ENCODE measurements at places on chromosomes 3 and 15.

GRCh38 chr3:53464424-53464823, 30.0 kb upstream of the CACNA1D start:
- no peak for DNase-seq

GRCh38 chr3:101902041-101902440, 52.7 kb downstream of the NFKBIZ start:
- DNase-seq, result no peak

DNA sequence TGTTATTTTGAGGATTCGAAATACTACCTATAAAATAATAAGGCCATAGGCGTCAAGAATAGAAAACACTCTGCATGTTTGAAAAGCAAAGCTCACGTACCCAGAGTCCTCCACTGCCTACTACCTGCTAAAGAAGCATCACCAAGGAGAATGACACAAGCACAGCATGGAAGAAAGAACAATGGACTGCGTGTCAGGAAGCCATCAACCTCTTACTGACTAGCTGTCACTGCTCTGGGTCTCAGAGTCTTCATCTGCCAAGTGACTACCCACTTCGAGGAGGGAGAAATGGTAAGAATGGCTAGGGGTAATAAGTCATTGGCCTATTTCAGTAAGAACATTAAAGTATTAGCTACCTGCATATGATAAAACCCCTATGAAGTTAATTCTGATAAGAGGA, 49.4 kb downstream of the CLASP2 start:
- no peak for DNase-seq

DNA sequence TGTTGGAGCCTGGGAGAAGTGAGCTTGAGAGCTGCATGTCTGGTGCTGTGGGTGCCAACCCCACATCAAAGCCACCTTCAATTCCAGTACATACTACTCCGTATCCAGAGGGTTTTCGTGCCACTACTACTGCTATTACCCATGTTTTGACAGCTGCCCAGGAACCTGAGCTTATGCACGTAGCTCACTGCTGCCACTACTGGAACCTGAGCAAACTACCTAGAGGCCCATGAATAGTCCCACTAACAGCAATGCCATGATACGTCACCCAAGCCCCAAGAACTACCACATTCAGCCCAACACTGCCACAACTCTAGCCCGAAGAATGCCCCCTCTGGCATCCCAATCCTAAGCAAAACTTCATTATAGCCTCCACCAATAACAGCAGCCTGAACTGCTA, 215.2 kb upstream of the BCHE start:
- no peak for DNase-seq

Data from stimulated activated CD8-positive, alpha-beta memory T cell treated with anti-CD3 and anti-CD28 coated beads, Interleukin-4, amount 100 ng/mL, for 24 hours (primary cell).